ENCODE measurements at places on chromosomes 6 and 20. TPM values are rescaled to one million over a fixed set of nuclear protein-coding genes. Genes with fewer than 3 reads are reported as not detected.

RCAN2 gene
- 10.8 TPM for total RNA-seq

POM121L2 gene
- not detected for total RNA-seq

MDFI gene
- total RNA-seq, result 8.4 TPM

C20orf141 gene
- not detected for total RNA-seq

KIF25 gene
- 0.25 TPM for total RNA-seq

ISM1 gene
- total RNA-seq, result 0.74 TPM

BPIFB4 gene
- not detected for total RNA-seq

DACT2 gene
- 1.7 TPM for total RNA-seq

ETV7 gene
- not detected for total RNA-seq

EFHC1 gene
- total RNA-seq, result 25.6 TPM

ZBP1 gene
- not detected for total RNA-seq

SIRPB2 gene
- 0.49 TPM for total RNA-seq
